ENCODE measurements at places on chromosomes 6 and 20.

DNA sequence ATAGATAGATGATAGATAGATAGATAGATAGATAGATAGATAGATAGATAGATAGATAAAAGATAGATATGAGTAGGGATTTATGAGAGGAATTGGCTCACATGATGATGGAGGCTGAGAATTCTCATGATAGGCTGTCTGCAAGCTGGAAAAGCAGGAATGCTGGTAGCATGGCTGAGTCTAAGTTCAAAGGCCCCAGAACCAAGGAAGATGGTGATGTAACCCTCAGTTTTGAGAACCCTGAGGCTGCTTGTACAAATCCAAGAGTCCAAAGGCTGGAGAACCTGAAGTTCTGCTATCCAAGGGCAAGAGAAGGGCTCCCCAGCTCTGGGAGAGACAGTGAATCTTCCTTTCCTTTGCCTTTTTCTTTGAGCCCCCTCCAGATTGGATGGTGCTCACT, 210.8 kb downstream of the RFPL4B start:
- DNase-seq = no peak

GRCh38 chr6:30238178-30238795, 25.1 kb upstream of the TRIM26 start:
- DNase-seq = no peak

DNA sequence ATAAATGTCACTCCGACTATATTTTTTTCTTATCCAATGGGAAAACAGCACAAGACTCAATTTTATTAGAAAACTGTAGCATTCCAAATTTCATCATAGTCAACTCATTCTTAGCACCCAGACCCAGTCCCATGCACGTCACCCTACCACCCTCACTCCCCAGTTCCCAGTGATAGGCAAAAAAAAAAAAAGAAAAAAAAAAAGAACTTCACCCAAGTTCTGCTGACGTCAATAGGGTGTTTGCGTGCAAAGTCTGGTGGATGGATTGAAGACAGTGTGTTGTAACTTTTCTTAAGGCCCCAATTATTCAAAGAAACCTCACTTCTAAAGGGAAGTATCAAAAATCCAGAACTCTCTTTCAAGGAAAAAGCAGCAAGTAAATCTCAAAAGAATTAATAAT, 213.9 kb upstream of the PRDM1 start:
- no peak for DNase-seq

DNA sequence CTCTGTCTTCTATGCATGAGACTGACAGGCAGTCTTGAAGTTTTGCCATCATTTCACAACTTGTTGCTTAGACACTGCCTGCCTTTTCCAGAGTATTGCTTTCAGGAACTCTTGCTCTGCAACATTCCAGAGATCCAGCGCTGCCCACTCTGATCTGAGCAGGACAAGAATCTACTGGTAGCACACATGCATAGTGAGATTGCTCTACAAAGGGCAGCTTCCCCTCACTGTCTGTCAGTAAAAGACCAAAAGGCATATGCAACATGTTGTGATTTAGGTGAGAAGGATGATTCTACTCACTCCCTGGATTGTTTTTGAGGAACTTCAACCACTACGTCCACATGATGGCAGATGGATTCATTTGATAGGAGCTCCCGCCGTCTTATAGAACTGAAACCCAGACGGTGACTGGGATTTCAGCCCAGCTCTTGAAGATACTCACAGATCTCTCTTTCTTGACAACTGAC, 259.1 kb downstream of the ARID1B start:
- DNase-seq = no peak

- no peak for DNase-seq
These were observed 380.8 kb upstream of the IMPG1 start for GRCh38 chr6:76453270-76453669.

- no peak for DNase-seq
These were observed 143.9 kb upstream of the NOX3 start for GRCh38 chr6:155599561-155599960.

GRCh38 chr6:30759575-30760239, 15.4 kb upstream of the IER3 start:
- no peak for DNase-seq

DNA sequence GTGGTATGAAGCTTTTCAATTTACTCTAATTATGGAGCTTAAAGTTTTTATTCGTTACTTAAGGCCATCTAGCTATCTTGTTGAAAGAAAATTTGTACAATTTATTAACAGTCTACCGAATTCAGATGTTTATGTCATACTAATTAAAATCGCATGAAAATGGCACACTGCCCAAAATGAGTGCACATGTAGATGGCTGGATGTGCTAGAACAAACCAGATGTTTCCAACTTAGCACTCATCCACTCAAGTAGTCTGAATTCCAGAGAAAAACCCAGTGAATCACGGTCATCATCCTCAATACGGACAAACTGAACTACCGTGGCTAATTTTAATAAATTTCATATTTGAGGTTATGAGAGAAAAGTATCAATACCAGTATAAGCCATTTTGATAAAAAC, 70.4 kb downstream of the COL12A1 start:
- DNase-seq = no peak

DNA sequence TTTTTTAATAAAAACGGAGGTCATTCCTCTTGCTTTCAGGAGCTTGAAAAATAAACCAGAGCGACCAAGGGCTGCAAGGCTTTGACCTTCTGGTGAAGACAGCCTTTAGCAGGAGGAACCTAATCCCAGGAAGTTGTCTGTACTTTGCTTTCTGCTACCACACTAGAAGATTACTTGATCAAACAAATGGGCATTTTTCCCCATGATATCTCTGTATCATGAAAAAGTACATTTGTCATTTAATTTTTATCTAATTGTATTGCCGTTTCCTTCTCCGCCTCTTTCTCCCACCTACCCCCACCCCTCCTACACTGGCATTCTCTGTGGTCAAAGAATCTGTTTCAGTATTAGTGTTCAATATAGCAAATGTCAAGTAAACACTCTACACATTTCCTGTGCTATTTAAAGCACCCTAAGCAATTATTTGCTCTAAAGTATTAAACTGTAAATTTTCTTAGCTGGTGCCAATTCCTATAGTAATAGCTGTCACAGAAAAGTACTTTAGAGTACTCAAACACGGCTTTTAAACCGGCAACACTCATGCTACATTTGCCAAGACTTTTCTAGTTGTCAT, 29.7 kb downstream of the ATXN1 start:
- DNase-seq = no peak

- DNase-seq = peak; percentile 62
These were observed 2.0 kb downstream of the TRAM2 start for GRCh38 chr6:52574709-52575501.

GRCh38 chr6:105077596-105078385, 102.0 kb downstream of the POPDC3 start:
- DNase-seq = no peak

- no peak for DNase-seq
These were observed 8.1 kb upstream of the SALL4 start for GRCh38 chr20:51810155-51811041.

GRCh38 chr6:2132416-2132815, 113.0 kb downstream of the GMDS start:
- DNase-seq = no peak

- DNase-seq = no peak
These were observed 123.2 kb upstream of the VGLL2 start for GRCh38 chr6:117142142-117142541.

GRCh38 chr6:144993870-144994269, 708.7 kb downstream of the UTRN start:
- DNase-seq = no peak

DNA sequence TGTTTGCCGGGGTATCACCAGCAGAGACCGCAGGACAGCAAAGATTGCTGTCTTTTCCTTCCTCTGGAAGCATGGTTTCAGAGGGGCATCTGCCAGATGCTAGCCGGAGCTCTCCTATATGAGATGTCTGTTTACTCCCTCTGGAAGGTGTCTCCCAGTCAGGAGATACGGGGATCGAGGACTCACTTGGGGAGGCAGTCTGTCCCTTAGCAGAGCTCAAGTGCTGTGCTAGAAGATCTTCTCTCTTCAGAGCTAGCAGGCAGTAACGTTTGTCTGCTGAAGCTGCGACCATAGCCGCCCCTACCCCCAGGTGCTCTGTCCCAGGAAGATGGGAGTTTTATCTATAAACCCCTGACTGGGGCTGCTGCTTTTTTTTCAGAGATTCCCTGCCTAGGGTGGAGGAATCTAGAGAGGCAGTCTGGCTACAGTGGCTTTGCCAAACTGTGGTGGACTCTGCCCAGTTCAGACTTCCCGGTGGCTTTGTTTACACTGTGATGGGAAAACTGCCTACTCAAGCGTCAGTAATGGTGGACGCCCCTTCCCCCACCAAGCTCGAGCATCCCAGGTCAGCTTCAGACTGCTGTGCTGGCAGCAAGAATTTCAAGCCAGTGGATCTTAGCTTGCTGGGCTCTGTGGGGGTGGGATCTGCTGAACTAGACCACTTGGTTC, 133.0 kb upstream of the FLRT3 start:
- DNase-seq = no peak

GRCh38 chr20:61356196-61356595, 104.1 kb downstream of the CDH4 start:
- no peak for DNase-seq

GRCh38 chr6:40778918-40779317, 191.8 kb upstream of the LRFN2 start:
- no peak for DNase-seq

- DNase-seq = no peak
These were observed 394.4 kb downstream of the QKI start for GRCh38 chr6:163808871-163809270.

- DNase-seq = peak; percentile 40
These were observed 38.8 kb downstream of the ITCH start for GRCh38 chr20:34401741-34402455.

GRCh38 chr20:32820698-32821377, 1.1 kb downstream of the MAPRE1 start:
- no peak for DNase-seq

DNA sequence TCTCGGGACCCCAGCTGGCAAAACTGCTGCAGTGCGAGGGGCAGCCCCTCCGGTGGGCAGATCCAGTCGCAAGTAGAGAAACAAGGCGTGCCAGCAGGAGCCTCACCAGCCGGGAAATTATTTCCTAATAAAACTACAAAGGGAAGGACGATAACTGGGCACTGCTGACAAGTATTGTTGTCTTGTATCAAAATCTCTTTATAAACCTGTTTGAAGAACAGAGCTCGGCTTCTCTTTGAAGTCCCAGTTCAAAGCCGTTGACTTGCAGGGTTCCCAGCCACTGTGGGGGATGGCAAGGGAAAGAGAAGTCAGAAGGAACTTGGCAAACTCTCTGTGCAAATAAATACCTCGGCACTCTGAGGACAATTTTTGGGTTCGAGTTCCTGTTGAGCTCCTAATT, 504.5 kb downstream of the CD83 start:
- no peak for DNase-seq

DNA sequence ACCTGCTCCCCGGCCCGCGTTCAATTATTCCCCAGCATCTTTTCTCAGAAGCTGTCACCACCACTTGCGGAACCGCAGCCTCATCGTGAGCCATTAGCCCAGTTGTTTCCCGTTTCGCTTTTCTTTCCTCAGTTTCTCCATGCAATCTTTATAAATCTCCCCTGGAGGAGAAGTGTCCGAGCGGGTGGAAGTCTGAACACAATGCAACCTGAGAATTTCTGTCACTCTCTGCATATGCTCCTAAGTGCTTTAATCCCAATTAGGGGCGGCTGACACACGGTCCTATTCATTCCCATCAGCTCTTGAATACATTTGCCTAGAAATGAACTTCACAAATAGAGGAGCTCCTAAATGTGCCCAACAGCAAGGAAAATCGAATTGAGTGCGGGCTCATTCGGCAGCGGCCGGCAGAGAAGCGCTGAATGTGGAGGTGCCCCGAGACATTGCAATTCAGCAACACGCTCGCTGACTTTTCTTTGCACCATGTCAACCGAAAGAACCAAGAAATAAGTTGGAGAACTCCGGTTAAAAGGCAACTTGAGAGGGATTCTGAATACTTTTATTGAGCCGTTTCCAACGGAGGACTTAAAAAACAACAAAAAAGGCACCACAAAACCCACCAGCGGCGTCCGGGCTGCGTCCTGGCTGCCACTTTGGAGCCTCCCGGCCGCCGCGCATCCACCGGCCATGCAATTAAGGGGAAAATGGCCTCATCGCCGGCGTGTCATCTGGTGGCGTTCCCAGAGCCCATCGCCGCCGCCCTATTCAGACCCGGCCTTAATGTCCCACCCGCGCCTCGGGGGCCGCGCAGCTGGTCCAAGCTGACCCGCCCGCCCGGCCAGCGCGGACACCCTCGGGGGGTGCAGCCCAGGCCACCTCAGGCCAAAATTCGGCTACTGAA, 3.9 kb upstream of the PRDM13 start:
- DNase-seq = peak; percentile 32

GRCh38 chr20:59814840-59815340, 118.5 kb downstream of the SYCP2 start:
- no peak for DNase-seq

DNA sequence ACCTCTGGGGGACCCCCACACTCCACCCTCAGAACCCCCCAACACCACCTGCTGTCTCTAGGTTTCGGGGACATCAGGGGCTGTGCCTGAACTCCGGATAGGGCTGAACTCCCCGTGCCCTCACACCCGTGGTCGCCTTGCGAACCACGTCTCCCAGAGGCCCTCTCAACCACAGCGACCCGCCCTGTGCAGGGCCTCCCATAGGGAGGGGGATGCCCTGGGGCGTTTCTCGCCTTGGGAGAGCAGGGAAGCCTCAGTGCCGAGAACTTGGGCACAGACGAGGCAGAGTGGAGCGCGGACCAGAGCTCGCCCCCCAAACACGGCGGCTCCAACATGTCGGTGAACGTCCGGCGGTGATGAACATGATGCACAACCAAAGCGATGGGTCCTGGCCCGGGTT, 6.8 kb downstream of the FRMD1 start:
- no peak for DNase-seq

DNA sequence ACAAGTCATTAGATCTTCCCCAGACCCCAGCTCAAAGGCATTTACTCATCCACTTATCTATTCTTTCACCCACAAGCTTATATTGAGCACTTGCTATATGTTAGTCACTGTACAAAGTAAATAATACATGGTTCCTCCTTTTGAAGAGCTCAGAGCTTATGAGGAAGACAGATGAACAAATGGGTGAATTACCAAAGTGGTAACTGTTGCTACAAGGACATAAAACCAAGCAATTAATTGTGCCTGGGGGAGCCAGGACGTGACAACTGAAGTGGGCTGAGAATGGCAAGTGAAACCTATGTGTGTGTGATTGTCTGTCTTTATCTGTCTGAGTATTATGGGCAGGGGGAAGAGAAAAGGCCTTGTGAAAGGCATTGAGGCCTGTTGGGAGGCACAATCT, 45.6 kb upstream of the AKIRIN2 start:
- DNase-seq = no peak

GRCh38 chr20:10495173-10495572, 60.1 kb downstream of the SLX4IP start:
- DNase-seq = no peak

- no peak for DNase-seq
These were observed 122.1 kb downstream of the TIAM2 start for GRCh38 chr6:155117256-155117655.

- DNase-seq = no peak
These were observed 83.0 kb upstream of the ELOVL5 start for GRCh38 chr6:53431704-53432103.

DNA sequence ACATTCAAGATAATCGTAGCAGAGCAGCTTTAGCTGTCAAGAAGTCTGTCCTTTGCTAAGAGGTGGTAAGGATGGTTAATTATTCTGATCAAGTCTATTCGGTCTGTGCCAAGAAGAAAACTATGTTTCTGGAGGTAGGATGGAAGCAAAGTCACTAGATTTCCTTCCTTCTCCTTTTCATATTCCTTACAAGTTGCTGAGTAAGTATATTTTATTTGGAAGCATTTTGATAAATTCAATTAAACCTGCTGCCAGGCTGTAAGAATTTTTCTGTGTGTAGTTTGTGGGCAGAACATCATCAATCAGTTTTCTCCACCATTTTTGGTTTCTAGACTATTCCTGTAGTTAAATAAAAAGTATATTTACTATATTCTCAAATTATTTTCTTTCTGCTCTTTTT, 311.3 kb downstream of the PRKN start:
- DNase-seq = no peak

Data from activated T-cell treated with anti-CD3 and anti-CD28 coated beads, Interleukin-2, amount 50 U/mL, for 24 hours (primary cell).